Peyer's patch (tissue), 4 donors: ENCODE measurements at places on chromosomes 4 and X. TPM values are rescaled to one million over a fixed set of nuclear protein-coding genes. Genes with fewer than 3 reads are reported as not detected.
A peak's percentile ranks its signal among the peaks of the same experiment; 100 is the strongest.

The XAGE1A gene
- not detected for total RNA-seq

The SNCA gene
- 9.1 TPM for total RNA-seq

The TLR2 gene
- total RNA-seq: 12.1 TPM

The STBD1 gene
- 72.9 TPM for total RNA-seq

The BEND2 gene
- total RNA-seq: not detected

The GAB3 gene
- 7.4 TPM for total RNA-seq

- no peak overlapping the region for H3K4me3 ChIP-seq
- peak; percentile 68 for DNase-seq
- H3K36me3 ChIP-seq: no peaks in the 10 kb centered on the region
- H3K27me3 ChIP-seq: no peaks in the 10 kb centered on the region
- H3K27ac ChIP-seq: no peak overlapping the region
- H3K4me1 ChIP-seq: no peaks in the 10 kb centered on the region
Measured at GRCh38 chr4:81723927-81724587, 252.3 kb upstream of the RASGEF1B start.

DNA sequence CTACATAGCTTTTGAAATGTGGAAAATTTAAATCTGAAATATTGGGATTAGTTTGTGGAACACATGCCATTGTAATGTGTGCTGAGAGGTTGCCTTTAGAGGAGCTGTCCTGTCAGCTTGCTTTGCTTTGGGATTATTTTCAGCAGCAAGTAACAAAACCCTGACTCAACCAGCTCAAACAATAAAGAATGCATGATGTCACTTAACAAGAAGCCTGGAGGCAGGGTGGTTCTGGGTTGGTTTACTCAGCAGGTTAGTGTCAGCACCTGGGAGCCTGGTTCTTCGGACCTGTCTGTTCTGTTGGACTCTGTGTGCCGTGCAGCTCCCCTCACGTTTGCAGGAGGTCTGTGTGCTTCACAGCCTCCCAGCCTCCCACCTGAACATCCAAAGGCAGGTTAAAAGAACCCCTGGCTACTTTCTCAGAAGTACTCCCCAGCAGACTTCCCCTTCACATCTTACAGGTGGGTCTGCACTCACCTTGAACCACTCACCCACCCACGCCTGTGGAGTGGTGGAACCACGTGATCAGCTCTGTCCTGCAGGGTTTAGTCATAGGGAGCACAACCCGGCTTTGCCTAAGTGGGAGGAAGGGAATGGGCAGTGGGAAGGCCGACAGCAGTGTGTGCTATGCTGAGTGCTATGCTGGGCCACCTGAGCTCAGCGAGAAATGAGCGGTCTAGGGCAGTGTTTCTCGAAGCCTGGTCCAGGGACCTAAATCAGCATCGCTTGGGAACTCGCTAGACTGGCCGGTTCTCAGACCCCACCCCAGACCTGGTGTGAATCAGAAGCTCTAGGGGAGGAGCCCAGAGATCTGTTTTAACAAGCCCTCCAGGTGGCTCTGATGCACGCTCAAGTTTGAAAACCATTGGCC is 20.4 kb downstream of the TMEM131L start:
- H3K4me3 ChIP-seq: no peak overlapping the region
- H3K27ac ChIP-seq: peak overlapping the region; percentile 33
- no peak for DNase-seq

GRCh38 chrX:55996649-55997048 is 235.5 kb upstream of the KLF8 start:
- DNase-seq: no peak
- H3K27ac ChIP-seq: no peak overlapping the region
- no peaks in the 10 kb centered on the region for H3K4me1 ChIP-seq
- no peaks in the 10 kb centered on the region for H3K27me3 ChIP-seq

DNA sequence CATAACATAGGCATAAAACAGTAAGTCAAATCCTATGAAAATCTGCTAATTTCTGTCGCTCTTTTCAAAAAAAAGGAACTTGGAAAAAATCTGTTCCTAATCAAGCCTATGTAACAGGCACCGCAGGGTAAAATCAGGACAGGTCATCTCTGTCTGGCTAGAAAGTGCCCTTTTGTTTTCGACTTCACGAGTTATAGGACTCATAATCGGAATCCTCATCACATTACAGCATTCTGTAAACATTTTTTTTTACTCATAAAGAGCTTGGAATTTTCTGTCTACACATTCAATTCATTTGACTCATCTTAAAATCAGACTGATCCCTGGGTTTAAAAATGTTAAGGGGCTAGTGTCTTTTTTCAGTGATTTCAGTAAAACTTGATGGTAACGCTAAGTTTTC is 181.7 kb upstream of the TBC1D9 start:
- H3K27me3 ChIP-seq: no peaks in the 10 kb centered on the region
- no peak for DNase-seq
- no peaks in the 10 kb centered on the region for H3K4me1 ChIP-seq
- H3K36me3 ChIP-seq: no peaks in the 10 kb centered on the region
- no peak overlapping the region for H3K4me3 ChIP-seq

DNA sequence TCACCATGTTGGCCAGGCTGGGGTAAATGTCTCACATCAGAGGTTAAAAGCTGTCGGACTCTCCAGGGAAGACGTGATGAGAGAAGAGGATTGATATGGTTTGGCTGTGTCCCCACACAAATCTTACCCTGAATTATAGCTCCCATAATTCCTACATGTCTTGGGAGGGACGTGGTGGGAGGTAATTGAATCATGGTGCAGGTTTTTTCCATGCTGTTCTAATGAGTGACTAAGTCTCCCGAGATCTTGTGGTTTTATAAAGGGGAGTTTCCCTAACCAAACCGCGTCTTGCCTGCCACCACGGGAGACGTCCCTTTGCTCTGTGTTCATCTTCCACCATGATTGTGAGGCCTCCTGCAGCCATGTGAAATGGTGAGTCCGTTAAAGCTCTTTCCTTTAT is 64.4 kb downstream of the ASMT start:
- no peak for DNase-seq
- no peak overlapping the region for H3K4me3 ChIP-seq
- no peaks in the 10 kb centered on the region for H3K27me3 ChIP-seq

GRCh38 chr4:678331-679103 is 4.2 kb downstream of the MYL5 start:
- DNase-seq: no peak
- H3K27ac ChIP-seq: no peak overlapping the region
- H3K4me3 ChIP-seq: no peak overlapping the region
- no peaks in the 10 kb centered on the region for H3K27me3 ChIP-seq
- peaks cover 59% of the 10 kb centered on the region for H3K4me1 ChIP-seq
- H3K36me3 ChIP-seq: no peaks in the 10 kb centered on the region
